ENCODE measurements at places on chromosomes 6 and 20.

- DNase-seq, result no peak
Measured at GRCh38 chr20:39069976-39070375, 107.8 kb downstream of the DHX35 start.

- no peak for DNase-seq
Measured at GRCh38 chr6:163648868-163649267, 234.3 kb downstream of the QKI start.

DNA sequence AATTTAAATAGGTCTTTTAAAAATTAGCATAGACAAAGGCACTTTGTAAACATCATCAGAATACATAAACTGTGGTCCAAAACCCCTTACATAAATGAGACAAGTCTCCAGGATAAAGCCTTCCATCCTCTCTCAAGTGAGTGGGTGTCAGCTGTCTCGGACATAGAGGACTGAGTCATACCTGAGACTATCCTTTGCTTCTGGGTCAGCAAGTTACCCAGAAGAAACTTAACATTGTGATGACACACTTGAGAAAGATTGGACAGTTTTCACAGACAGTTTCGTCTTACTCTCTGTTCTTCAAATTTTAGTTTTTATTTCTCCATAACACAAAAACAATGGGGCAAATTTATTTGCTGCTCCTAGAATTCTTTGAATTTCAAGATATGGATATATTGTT is 838.0 kb downstream of the DHX35 start:
- DNase-seq, result no peak

DNA sequence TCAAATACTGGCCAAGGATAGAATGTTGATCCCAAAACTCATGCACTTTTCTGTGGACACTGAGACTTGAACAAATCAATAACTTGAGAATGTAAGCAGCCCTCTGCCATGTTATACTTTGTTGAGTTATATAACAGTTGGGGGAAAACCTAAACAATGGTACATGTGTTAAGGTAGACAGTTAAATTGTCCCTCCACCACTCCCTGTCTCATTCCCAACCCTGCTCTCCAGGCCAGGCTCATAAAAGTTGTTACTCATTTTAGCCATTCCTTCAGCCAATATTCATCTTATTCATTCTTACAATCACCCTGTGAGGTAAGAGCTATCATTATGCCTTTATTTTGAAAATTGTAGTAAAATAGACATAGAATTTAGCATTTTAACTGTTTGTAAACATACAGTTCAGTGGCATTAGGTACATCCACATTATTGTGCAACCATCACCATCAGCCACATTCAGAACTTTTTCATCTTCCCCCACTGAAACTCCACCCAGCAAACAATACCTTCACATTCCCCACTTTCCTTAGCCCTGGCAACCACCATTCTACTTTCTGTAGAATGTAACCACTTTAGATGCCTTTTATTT is 38.2 kb upstream of the IER3 start:
- DNase-seq, result no peak

- no peak for DNase-seq
Measured at GRCh38 chr6:18545726-18546125, 158.6 kb downstream of the RNF144B start.

DNA sequence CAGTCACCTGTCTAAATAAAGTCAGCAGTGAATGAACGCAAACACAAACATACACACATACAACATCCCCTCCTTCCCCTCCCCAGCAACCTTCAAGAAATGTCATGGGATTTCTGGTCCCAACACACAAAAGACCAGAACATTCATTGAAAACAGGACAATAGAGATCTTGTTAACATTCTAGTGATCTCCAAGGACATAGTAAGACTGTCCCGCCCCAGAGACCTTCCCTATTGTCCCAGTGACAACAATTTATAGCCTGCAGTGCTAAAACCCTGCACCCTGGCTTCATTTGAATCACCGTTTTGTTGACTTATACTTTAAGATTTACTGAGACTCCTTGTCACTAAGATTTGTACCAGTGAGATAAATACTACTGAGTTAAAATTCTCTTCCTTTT is 143.9 kb upstream of the NOX3 start:
- DNase-seq, result no peak

DNA sequence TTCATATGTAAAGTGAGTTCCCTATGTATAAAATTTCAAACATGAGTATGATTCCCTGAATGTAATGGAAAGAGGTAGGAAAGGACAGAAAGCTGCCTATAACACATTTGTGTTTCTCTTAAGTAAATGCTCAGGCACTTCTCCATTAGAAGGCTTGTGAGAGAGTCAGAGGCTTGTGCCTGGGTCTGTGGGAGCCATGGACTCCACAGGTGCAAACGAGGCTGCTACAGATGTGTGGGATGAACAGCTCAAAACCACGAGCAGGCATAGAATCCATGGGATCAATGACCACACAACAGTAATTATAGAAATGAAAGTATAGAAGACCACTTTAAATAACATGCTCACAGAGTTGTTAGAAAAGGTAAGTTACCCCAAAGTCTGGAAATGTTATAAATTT is 134.4 kb downstream of the ARID1B start:
- DNase-seq, result no peak

DNA sequence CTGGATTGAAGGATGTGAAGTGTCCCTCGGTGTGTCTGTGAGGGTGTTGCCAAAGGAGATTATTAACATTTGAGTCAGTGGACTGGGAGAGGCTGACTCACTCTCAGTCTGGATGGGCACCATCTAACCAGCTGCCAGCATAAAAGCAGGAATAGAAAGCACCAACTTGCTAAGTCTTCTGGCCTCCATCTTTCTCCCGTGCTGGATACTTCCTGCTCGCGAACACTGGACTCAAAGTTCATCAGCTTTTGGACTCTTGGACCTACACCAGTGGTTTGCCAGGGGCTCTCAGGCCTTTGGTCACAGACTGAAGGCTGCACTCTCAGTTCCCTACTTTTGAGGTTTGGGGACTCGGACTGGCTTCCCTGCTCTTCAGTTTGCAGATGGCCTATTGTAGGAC is 220.3 kb upstream of the LRFN2 start:
- no peak for DNase-seq

DNA sequence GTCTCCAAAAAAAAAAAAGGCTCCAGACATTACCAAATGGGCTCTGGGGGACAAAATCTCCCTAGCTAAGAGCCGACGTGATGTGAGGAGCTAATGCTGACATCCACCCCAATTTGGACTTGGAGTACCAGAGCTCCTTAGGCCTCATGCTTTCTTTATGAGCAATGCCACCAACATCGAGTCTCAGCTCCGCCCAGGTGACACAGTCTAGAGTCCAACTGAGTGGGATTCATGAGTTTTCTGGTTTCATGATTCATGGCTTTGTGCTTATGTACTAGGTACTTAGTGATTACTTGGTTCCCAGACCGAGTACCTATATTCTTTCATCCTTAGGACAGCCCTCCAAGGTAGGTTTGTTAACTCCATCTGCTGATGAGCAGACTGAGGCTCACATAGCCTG is 4.4 kb downstream of the ANKRD60 start:
- no peak for DNase-seq

GRCh38 chr6:30926644-30927043 is 5.3 kb downstream of the SFTA2 start:
- DNase-seq, result no peak

- no peak for DNase-seq
Measured at GRCh38 chr6:87146363-87146762, 9.0 kb upstream of the ZNF292 start.

- no peak for DNase-seq
Measured at GRCh38 chr6:56528412-56528841, 114.3 kb downstream of the DST start.

GRCh38 chr6:50792771-50793170 is 25.9 kb upstream of the TFAP2B start:
- no peak for DNase-seq

DNA sequence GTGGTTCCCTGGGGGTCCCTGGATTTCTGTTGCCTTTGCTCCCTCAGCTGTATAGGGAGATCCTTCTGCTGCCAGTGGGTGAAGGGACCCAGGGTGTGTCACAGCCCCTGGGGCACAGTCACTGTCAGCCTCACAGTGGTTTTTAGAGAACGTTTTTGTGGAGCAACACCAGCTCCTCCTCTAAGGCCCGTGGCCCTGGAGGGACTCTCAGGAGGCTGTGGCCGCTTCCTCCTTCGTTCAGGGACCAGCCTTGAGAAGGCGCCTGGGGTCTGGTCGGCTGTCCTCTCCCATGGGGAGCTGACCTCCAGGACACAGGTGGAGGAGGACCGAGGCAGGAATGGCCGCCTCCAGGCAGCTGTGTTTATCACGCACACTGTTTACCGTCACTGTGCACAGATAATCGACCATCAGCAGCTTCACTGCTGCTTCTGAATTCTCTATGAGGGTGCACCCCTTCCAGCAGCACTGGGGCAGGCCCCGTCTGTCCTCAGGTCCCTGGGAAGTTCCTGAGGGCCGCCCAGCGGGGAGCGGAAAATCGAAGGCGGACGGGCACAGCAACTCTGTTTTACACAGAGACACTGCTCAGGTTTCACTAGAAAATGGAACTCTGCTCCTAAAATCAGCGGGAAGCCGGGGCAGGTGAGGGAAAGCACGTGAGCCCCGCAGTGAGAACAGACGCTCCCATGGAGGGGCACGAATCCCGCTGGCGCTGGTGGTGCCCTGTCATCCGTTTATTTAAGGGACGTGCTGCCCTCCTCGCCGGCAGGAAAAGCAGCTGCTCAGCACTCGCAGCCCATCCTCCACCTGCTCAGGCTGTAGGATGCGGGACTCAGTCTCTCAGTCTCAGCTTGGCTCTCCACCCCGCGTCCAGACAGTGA is 10.4 kb upstream of the FRMD1 start:
- DNase-seq, result no peak

All from activated CD4-positive, CD25-positive, alpha-beta regulatory T cell treated with anti-CD3 and anti-CD28 coated beads, Interleukin-2, amount 50 U/mL, for 16 hours (primary cell).